Caki2 (cell line): ENCODE measurements at places on chromosomes 7 and 10. TPM values are rescaled to one million over a fixed set of nuclear protein-coding genes. Genes with fewer than 3 reads are reported as not detected.
A peak's percentile ranks its signal among the peaks of the same experiment; 100 is the strongest.

GRCh38 chr10:86188796-86189558, 177.6 kb downstream of the GRID1 start:
- no peak for DNase-seq

DNA sequence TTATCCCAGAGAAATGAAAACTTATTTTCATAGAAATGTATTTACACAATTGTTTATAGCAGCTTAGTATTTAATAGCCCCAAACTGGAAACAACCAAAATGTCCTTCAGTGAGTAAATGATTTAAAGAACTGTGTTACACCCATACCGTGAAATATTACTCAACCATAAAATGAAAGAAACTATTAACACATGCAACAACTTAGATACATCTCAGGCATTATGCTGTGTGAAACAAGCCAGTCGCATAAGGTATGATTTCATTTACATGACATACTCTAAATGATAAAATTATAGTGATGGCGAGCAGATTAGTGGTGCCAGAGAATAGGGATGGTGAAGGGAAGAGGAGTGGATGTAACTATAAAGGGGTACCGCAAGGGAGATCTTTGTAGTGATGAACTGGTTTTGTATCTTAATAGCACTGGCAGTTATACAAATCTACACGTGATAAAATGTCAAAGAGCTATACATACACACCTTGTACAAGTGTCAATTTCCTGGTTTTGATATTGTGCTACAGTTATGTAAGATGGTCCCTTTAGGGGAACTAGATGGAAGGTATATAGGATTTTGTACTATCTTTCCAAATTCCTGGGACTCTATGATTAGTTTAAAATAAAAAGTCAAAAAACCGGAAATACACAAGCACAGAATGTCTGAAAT, 40.5 kb downstream of the MACC1 start:
- DNase-seq: no peak

DNA sequence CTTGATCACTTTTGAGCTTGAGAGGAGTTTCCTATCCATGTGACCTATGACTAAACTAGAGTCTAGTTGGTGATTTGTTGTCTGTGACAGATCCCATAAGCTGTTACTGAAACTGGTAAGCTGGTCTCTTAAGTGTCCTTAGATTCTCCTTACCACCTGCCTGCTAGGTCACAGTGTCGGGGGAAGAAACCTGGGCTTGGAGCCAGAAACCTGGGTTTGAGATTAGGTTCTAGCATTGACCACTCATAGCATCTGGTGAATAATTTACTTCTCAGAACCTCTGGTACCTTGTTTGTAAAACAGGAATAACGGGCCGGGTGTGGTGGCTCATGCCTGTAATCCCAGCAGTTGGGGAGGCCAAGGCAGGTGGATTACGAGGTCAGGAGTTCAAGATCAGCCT, 21.8 kb upstream of the ITPRID1 start:
- no peak for DNase-seq

DNA sequence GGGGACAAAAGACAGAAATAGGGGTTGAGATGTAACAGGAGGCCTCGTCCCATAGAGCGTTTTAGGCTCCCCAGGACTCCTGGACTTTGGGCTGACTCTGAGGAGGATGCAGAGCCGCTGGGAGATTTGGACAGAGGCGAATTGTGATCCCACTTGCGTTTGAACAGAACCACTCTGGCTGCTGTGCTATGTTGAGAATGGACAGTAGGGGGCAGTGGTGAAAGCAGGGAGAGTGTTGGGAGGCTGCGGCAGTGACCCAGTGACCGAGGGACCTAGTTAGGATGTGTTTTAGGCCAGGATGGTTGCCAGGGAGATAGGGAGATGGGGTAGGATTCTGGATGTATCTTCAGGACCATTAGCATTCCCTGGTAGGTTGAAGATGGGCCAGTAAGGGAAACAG, 271.6 kb downstream of the CCDC3 start:
- DNase-seq: no peak

- DNase-seq: peak; percentile 77
Measured at GRCh38 chr10:133306941-133307379, 1.7 kb downstream of the TUBGCP2 start.

GRCh38 chr7:137329411-137329810, 14.1 kb downstream of the PTN start:
- no peak for DNase-seq

- DNase-seq: no peak
Measured at GRCh38 chr10:22285130-22285529, 31.1 kb upstream of the COMMD3 start.

- DNase-seq: no peak
Measured at GRCh38 chr7:129553899-129554461, 51.6 kb downstream of the SMKR1 start.

DNA sequence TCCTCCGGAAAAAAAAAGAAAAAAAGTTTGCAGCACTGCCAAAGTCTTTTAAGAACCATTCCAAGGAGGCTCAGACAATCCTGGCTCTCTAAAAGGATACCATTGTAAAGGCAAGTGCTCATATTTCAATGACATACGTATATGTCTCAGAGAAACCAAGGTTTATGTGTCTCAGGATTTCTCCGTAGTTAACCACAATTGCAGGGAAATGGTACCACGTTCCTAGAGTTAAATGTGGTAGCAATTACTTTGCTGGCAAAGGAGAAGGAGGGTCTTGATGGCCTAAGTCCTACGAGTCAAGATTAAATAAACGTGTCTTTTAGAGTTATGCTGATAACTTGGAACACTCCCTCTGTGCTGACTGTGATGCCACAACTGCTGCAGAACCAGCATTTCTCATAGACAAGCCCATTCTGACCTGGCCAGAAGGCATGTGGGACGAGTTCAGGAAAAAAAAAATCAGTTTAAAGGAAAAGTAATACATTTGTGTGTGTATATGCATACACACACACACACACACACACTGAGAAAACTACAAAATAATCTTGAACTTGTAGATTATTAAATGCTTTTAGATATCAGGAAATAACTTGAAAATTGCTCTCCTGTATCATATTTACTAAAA, 245.9 kb downstream of the FGFR2 start:
- no peak for DNase-seq

DNA sequence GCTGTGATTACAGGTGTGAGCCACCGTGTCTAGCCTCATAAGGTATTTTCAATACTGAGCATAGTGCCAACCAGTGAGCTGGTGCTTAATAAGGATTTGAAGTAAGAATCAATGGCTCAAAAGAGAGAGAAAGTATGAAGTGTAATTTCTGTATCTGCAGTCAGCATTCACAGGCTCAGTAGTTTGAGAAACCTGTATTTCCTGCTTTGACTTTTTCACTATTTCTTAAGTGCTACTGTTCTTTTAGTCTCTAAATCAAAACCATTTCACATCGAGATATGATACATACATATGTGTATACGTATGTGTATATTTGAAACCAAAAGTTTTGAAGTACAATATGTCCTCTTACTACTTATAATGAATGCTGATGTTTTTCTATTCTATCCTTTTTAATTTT, 189.9 kb downstream of the PPP1R9A start:
- DNase-seq: no peak

- no peak for DNase-seq
Measured at GRCh38 chr10:29415876-29416275, 127.0 kb downstream of the LYZL1 start.

DNA sequence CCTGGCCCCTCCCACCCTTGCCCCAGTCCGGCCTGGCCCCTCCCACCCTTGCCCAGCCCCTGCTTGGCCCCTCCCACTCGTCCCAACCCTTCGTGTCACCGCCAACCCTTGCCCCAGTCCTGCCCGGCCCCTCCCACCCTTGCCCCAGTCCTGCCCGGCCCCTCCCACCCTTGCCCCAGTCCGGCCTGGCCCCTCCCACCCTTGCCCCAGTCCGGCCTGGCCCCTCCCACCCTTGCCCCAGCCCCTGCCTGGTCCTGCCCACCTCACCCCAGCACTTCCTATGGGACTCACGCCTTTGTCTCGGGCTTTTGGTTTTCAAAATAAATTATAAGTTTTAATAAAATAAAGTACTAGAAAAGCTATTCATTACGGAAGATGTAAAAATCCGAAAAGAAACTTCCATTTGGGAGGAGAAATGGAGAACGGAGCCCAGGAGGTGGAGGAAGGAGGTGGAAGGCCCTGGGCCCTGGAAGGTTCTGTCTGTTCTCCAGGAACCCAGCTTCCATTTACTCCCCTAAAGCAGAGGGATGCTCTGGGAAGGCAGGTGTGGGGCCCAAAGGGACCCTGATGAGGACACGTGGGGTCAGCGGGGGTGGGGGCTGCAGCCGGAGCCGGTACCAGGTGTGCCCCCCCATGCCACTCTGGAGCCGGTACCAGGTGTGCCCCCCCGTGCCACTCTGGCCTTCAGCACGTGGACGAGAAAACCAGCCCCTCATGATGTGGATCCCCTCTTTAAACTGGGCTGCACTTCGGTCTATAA, 52.2 kb downstream of the PWWP2B start:
- DNase-seq: peak; percentile 28

- DNase-seq: no peak
Measured at GRCh38 chr7:26514633-26515032, 223.0 kb downstream of the SNX10 start.

GRCh38 chr7:7533831-7534430, 1.7 kb downstream of the COL28A1 start:
- DNase-seq: no peak

DNA sequence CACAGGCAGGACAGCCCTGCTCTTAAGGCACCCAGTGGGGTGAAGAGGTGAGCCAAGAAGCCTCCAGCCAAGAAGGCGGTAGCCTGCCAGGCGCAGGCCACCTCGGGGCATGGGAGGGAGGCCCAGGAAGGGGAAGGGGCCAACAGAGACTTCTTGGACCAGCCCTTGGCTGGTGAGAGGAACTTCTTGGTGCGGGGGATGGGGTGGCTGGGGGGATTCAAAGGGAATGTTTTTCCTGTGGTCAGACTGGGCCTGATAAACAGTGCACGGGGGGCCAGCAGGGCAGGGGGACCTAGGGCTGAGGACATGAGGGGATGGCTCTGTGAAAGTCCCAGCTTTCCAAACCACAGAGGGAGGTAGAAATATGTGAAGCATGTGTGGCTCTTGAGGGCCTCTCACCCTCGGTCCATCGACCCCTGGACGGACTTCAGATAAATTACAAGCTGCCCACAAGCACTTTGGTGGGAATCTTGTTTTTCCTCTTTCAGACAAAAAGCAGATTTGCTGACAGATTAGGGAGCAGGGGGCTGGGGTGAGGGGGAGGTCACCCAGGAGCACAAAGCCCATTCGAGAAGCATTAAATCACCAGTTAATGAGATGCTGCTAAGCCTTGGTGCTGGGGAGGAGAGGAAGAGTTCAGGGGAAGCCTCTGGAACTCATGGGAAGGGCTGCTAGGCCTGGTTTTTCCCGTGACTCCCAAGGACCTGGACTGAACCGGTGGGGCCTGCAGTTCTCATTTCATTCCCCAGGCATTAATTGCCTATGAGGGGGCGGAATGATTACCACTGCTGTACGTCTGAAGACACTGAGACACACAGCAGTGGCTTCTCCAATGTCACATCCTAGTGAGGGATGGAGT, 11.3 kb downstream of the CRYGN start:
- peak; percentile 77 for DNase-seq

DNA sequence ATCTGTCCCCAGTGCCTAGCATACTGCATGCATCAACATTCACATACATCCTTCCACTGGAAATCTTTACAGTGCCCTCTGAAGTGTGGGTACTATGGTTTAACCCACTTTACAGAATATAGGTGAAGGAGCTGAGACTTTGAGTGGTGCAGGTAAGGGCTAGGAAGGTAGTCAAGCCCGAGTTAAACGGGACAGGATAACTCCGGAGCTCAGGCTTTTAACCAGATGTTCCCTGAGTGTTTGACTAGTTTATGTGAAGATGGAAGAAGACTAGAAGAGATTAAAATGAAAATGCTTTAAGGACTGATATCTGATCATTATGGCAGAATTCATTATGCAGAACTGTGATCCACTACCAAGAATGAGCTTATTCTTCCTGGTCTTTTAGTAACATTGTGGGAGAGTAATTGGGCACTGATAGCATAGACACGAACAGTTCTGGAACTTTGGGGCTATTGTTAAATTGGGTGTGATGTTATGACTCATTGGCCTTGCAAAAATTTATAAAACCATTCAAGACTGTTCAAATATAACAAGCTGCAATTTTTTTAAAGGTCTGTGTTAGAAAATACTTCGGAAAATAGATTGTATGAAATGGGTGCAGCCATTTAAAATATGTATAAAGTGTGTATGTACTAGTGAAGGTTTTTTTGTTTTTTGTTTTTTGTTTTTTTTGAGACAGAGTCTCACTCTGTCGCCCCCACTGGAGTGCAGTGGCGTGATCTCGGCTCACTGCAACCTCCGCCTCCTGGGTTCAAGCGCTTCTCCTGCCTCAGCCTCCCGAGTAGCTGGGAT, 4.4 kb downstream of the CUL1 start:
- no peak for DNase-seq

GRCh38 chr10:130630135-130630534, 493.9 kb downstream of the GLRX3 start:
- no peak for DNase-seq

DNA sequence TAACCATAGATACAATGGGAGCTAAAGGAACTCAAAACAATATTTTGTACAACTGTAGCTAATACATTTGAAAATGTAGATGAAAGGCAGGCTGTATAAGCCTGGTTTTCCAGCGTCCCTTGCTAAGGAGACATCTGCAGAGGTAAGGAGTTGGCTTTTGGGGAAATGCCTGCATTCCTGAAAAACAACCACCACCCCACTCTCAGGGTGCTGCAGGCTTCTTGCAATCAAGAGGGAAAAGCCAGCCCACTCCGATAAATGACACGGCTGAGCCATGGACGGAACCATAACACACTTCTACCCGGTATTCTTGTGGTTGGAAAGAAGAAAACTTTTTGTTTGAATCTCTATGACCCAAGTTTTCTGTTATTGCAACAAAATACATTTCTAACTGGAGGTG, 200.3 kb downstream of the TEX36 start:
- no peak for DNase-seq

DNA sequence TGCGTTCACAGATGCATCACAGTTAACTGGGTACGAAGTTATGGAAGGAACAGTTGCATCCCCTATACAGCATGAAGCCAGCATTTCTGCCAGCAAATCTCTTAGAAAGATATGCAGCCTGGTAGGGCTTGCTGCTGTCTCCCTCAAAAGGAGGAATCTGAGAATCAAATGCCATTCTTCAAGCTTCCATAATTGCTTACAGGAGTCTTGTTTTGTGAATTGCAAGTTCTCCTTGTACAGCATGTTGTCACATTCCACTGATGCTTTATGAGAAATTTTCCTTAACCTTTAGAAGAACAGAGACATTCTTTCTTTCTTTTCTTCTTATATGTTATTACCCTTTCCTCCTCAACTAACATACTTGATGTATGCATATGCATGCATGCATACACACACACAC, 134.6 kb downstream of the CHRM2 start:
- no peak for DNase-seq

RARRES2 gene
- total RNA-seq: 2.7 and 10.6 TPM in 2 replicates

HKDC1 gene
- 52.3 and 68.0 TPM in 2 replicates for total RNA-seq

GJD4 gene
- total RNA-seq: not detected in 2 replicates

SGMS1 gene
- 52.0 and 54.6 TPM in 2 replicates for total RNA-seq

GDF10 gene
- not detected in 2 replicates for total RNA-seq

EPHB6 gene
- 4.0 and 6.5 TPM in 2 replicates for total RNA-seq

CNPY1 gene
- not detected in 2 replicates for total RNA-seq

GIMAP4 gene
- not detected in 2 replicates for total RNA-seq

PILRA gene
- 0.41 and 0.91 TPM in 2 replicates for total RNA-seq
